Islet precursor cell (in vitro differentiated cells): ENCODE measurements at places on chromosomes 12 and 14.

- no peak for DNase-seq
Measured at GRCh38 chr12:65618588-65618987, 205.7 kb upstream of the HMGA2 start.

GRCh38 chr14:90574188-90575131 lies 177.6 kb downstream of the CALM1 start:
- DNase-seq = no peak

DNA sequence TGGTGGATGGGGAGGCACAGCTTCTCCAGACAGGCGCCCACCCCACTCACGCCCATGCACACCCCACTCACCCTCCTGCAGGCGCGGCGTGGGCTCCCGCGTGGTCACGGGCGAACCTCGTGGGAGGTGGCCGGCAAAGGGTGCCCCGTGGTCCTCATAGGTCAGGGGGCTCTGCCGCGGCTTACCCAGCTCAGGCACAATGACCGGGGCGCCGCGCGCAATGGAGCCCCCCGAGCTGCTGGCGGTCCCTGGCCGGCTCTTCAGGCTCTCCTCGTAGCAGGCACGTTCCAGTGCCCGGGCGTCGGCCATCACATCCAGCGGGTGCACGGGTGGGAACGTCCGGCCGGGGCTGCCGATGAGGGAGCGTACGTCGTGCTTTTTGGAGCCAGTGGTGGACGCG lies 49.6 kb downstream of the RFLNA start:
- DNase-seq = no peak

DNA sequence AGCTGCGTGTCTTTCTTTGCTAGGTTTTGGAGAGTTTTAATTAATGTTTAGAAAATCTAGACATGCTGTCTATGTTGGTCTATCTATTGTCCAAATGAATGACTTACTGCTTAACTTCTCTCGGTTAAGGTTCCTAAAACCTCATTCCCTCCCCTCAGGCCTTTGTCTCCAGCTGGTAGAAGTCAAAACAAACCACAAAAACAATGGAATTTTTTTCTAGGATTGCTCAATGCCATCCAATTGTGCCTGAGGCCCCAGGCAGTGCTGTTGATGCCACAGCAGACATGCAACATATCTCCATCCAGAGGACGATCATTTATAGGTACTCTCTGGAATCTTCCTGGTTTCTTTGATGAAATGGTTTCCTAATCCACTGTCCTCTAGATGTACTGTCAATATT lies 448.2 kb upstream of the TBX3 start:
- DNase-seq = peak; percentile 86

- peak; percentile 96 for DNase-seq
Measured at GRCh38 chr12:6825398-6826124, 2.6 kb upstream of the P3H3 start.

DNA sequence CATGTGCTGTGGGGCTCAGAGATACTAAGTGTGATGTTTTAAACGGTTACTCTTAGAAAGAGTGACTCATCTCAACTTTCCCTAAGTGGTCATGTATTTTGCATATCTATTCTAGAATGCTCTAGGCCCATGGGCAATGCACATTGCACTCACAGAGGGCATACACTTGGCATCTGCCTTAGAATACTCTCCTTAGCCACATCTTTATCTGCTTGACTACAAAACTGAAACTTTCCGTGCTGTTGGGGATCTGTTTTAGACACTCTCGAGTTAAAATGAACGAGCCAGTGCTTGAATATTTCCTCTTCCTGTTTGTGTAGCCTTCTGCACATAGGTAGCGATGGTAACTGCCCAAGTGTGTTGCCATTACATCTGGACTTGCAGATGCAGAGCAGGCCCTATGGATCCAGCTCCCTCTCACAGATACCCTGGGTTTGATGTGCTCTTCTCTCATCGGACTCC lies 180.5 kb downstream of the CAND1 start:
- no peak for DNase-seq

- no peak for DNase-seq
Measured at GRCh38 chr14:75167325-75167724, 9.1 kb downstream of the TMED10 start.

GRCh38 chr12:87985069-87985675 lies 44.0 kb downstream of the C12orf50 start:
- DNase-seq = no peak

DNA sequence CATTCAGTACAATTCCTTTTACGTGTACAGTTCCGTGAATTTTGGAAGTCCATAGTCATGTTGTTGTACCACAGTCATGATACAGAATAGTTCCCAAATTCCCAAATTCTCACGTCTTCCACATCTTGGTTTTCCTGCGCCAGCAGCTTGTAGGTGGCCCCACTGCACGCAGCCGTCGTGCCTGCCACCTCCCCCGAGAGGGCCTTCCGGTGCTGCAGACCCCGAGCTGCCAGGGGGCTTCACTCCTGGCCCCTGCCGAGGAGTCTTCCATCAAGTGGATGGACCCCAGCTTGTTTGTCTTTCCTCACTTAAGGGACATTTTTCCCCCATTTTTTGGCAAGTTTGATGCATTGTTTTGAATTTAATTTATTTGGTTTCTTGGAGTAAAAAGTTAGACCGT lies 16.8 kb downstream of the MTA1 start:
- DNase-seq = no peak

DNA sequence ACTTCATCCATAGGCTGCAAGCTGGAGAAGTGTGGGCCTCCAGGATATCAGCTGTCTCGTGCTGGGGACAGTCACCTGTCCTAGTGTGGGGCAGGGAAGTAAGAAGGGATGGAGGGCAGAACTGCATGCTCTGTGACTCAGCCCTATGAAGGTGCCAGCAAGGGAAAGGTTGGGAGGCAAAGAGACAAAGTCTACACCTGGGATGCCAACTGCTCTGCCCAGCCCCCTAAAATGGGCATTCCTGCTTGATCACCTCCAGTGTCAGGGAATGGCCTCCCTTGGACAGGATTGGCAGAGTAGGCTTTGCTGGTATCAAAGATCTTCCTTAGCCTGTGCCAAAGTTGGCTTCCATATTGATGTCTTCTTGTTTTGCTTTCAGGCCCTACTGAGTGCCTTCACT lies 335.0 kb downstream of the BCL11B start:
- DNase-seq = no peak
